Kidney epithelial cell (primary cell): ENCODE measurements at places on chromosomes 4 and X. TPM values are rescaled to one million over a fixed set of nuclear protein-coding genes. Genes with fewer than 3 reads are reported as not detected.

DNA sequence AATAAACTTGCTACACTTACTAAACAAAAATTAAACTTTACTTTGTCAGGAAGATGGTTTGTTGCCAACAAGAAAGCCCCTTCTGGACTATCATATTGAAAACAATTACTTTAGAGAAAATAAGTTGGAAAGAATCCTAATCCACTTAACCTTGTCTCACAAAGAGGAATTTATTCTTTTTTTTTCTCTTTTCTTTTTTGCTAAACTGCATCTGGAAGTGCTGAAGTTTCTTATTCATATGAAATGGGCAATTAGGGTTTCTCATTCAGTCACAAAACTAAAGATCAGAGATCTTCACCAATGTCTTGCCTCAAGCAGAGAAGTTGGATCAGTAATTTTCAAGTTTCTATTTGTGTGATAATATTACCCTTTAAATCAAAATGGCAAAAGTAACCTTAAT is 234.9 kb upstream of the AMOT start:
- no peak for DNase-seq

DNA sequence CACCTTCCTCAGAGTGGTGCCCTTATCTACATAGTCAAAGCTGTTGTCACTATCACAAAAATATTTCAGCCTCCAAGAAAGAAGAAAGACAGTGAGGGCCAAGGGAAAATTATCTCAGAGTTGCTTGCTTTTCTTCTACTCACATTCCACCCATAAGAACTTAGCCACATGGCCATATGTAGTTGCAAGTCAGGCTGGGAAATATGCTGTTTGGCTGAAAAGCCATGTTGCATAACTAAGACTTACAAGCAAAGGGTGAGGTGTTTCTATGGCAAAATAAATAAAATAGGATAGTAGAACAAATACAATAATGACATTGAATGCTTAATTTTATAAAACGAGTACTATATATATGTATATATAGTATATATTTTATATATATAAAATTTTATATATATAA is 365.9 kb upstream of the PABPC4L start:
- DNase-seq: no peak

DNA sequence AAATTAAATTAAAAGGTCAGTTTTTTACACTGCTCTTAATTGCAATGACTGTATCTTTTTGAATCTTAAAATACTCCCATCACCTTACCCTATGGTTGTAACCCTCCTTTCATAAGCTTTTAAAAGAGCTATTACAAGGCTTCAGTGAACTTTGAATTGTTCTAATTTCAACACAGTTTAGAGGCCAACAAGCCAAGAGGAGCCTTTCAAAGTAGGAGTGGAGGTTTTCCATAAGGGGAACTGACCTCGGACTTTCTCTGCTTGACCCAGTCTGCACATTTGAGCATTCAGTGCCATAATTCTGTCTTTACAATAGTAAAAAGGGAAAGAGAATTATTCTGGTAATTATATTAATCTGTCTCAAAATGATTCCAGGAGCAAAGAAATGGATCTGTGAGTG is 98.9 kb downstream of the PARM1 start:
- DNase-seq: no peak

DNA sequence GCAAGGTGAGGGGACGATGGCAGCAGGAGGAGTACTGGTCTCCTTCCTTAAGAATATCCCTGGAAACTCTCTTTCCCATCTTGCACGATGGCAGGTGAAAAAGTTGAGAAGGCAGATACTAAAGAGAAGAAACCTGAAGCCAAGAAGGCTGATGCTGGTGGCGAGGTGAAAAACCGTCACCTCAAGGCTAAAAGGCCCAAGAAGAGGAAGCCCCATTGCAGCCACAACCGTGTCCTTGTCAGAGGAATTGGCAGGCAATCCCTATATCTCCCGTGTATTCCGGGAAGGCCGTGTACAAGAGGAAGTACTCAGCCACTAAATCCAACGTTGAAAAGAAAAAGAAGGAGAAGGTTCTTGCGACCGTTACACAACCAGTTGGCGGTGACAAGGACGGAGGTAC is 40.0 kb downstream of the CRLF2 start:
- DNase-seq: no peak

The CNGA1 gene
- 0.04 TPM in 1 of 2 replicates, not detected in the other for total RNA-seq
